ENCODE measurements at places on chromosomes 4 and X.

DNA sequence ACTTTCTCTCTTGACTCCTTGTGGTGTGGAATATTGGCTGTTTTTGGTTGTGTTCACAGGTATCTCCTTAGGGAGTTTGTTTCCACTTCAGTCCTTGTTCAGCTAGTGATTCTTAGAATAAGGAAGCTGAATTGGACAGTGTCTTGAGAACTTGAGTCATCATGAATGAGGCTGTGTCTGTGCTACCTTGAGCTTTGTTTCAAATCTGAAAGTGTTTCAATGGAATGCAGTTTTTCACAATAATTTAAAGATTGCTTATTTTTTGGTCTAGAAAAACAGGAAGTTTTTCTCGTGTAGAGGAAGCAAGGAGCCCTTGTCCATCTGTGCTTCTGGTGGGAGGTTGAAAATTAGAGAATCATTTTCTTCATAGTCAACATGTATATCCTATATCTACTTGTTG lies 76.5 kb downstream of the ZNF518B start:
- DNase-seq = no peak

DNA sequence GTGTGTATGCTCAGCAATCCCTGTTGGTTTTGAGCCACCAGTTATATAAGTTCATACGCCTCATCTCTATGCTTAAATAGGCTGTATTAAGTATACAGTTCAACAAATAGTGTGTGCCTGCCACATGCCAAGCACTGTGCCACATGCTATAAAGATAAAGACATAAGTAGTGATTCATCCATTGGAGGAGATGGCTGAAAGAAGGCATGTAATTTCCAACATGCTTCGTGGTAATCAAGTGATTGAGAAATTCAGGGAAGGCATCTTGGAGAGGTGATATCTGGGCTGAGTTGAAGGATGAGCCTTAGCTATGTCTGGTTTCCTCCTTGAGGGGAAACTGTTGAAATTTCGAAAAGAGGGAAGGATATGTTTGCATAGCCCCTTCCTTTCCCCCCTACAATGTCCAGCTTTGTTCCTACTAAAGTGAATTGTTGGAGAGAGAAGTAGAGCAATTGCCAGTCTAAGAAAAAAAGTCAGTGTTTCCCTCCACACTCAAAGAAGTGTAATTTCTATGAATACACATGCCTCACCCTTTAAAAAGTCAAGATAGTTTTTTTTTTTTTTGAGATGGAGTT lies 96.5 kb downstream of the ARHGAP10 start:
- DNase-seq = no peak

DNA sequence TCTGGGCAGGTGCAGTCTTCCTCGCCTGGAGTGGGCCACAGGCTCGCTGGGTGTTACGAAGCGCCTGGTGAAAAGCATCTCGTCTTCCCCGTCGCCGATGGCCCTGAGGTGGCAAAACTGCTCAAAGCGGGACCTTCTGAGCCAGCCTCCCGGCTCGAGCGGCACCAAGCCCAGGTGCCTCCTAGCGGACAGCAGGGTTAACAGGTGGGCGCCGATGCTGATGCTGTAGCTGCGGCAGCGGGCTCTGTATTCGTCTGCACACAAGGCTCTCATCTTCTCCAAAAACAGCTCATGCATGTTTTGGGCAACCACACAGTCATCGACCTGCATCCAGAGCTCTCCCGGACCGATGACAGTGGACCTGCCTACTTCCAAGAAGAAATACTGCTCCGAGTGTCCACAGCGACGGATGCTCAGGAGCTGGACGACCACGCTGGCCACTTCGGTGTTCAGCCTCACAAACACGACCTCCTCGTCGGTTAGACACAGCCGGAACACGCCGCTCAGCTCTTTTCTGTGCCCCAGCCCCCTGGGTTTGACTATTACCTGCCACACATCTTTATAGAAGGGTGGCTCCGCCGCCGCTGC lies 1.2 kb downstream of the IRS4 start:
- no peak for DNase-seq

DNA sequence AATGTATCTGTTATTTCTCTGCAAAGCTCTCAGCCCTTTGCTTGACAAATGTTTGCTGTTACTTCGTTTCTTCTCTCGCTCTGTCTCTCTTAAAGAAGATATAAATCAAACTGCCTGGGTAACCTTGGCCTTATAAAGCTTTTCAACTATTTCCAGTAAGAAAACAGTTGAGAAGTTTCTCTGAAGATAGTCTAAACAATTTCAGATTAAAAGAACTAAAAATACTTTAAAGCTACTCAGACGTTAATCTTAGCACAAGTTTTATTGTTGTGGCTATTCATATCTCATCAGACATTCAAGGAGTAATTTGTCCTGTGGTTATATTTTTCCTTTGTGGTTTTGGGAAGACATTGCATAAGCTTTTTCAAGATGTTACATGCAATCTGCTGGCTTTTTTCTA lies 22.6 kb downstream of the HOPX start:
- DNase-seq = no peak

DNA sequence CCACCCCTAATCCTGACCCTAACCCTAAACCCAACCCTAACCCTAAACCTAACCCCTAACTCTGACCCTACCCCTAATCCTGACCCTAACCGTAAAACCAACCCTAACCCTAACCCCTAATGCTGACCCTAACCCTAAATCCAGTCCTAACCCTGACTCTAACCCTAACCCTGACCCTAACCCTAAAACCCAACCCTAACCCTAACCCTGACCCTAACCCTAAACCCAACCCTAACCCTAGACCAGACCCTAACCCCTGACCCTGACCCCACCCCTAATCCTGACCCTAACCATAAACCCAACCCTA lies 708 bp upstream of the PCGF3 start:
- DNase-seq = no peak
